ENCODE measurements at places on chromosomes 16 and 17.

DNA sequence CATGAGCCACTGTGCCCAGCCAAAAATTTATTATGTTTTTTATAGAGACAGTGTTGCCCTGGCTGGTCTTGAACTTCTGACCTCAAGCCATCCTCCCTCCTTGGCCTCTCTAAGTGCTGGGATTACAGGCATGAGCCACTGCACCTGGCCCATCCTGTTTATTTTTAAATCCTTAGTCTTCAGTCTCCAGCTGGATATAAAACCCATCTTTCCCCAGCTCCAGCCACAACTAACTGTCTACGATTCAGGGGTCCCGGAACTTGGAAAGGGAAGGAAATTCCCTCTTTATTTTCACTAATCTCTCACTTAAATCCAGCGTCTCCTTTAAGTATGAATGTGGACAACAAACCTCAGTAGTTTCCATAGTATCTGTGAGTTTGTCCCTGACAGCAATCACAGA, 62.2 kb downstream of the IQCK start:
- DNase-seq = no peak

- DNase-seq = no peak
These were observed 19.3 kb upstream of the SOX9 start for GRCh38 chr17:72101526-72101925.

DNA sequence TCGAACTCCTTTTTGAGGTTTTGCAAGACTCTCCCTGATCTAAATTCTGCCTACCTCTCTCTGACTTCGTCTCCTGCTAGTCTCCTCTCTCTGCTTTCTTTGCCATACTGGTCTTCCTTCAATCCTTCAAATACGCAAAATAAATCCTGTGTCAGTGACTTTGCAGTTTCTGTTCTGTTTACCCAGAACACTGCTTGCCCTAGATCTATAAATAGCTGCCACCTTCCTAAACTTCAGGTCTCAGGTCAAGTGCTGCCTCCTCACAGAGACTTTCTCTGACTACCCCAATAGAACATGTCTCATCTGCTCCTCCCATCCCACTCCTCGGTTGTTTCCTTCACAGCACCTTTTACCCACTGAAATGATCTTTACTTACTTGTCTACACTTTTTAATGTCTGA, 78.9 kb downstream of the TRIM37 start:
- no peak for DNase-seq

- no peak for DNase-seq
These were observed 29.4 kb upstream of the TMEM132E start for GRCh38 chr17:34549966-34550365.

DNA sequence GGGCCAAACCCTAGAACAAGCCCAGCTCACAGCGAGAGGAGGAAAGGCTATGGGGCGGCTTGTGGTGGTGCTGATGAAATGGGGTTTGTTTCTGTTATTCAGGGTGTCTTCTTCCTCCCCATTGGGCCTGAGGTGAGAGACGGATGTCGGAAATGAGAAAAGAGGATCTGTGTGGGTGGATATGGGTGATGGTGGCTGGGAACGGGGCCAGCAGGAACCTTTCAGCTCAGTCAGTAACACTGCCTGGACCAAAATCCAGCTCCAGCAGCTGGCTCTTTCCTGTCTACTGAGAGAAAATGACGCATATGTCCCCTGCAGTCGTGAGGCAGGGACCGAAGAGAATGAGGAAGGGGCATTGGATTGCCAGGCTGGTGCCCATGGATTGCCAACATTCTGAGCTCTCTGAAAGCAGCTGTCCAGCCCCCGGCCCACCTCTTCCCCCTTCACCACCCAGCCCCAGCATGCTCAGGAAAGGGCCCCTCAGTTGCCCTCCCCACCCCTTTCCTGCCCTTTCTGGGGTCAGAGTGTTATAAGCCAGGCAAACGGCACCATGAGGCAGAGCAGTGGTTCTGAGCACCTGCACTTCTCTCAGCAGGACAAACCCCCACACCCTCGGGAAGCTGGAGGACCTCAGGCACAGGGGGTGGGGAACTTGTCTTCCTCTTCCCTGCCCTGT, 4.0 kb downstream of the MYH3 start:
- peak; percentile 71 for DNase-seq

- no peak for DNase-seq
These were observed 445.4 kb upstream of the GOT2 start for GRCh38 chr16:59179446-59180082.

DNA sequence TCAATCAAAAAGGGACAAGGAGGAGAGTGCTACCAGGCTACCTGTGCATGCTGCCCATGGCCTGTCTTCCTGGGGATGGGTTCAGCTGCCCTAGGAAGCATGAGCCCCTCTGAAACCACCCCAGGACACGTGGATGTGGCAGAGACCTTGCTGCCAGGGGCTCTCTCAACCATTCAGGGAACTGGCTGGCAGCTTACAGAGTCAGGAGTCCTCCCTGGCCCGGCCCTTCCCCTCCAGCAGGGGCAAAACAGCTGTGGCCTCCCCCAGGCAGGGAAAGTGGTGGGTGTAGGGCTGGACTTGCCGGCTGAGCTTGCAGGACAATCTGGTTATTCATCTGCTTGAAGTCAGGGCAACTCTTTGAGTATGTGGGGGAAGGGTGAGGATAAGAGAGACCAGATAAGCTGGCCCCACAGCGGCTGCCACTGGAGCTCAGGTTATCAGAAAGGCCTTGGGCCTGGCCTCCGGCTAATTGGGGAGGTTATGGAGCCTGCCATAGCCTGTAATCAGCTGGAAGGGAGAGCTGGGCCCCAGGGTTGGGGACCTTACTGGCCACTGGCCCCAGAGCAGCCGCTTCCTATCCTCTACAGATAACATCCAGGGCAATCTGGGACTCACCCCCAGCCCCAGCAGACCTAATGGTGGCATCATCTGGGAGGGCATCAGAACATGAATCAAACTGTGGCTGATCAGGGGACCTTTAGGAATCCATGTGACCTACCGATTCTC, 5.6 kb upstream of the TBX2 start:
- DNase-seq = no peak

DNA sequence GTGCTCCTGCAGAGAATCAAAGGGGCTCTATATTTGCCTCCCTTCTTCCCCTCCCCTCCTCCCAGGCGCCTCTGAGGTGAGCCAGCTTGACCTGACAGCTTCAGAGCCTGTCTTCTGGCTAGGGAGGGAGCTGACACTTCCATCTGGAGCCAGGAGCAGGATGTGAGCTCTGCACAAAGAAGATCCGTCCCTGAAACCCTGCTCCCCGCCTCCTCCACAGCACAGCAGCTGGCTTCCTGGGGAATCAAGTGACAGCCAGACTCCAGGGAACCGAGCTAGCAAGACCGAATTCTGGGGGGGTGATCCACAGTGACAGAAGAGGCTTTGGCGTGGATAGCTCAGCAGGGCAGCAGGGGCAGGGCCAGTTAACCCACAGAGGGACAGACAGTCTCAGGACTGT, 37.2 kb downstream of the CCDC182 start:
- no peak for DNase-seq

- DNase-seq = no peak
These were observed 6.7 kb upstream of the HIGD1B start for GRCh38 chr17:44840936-44841335.

GRCh38 chr16:88798772-88799455, 4.7 kb upstream of the CDT1 start:
- DNase-seq = peak; percentile 83

DNA sequence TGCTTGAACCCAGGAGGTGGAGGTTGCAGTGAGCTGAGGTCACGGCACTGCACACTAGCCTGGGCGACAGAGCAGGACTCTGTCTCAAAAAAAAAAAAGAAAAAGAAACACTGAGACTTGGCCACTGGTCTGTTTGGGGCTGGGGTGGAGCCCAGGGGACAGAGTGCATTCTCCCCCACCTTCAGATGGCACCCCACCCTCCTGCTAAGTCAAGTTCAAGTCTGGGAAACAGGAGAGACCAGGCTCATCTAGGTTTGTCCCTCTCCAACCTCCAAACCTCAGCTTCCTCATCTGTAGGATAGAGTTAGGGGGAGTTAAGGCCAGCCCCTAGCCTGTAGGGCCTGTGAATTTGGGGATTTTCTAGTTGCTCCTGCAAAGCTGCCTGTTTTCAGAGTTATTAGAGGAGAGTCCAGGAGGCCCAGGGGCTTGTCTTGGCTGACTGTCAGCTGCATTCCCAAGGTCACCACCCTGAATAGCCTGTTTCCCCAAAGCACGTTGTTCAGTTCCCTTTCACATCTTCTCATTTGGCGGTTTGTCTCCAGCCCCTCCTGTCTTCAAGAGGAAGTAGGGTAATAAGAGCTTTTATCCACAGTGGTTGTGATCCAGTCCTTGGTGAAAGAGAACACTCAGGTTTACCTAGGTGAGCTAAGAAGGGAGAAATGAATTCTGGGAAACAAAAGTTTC, 2.2 kb downstream of the MT3 start:
- DNase-seq = peak; percentile 56

GRCh38 chr16:87607223-87607622, 4.9 kb downstream of the JPH3 start:
- DNase-seq = no peak

DNA sequence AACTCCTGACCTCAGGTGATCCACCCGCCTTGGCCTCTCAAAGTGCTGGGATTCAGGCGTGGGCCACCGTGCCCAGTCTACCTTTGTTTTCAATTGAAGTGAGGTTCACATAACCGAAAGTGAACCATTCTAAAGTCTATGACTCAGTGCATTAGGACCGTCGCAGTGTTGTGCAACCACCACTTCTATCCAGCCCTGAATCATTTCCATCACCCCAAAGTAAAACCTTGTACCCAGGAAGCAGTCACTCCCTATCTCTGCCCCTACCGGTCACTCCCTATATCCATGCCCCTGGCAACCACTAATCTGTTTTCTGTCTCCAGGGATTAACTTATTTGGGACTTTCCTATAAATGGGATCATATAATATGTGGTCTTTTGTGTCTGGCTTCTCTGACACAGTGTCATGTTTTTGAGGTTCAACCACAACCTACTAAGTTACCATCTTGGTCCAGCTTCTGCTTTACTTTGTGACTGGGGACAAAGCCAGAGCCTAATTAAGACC, 28.3 kb upstream of the CDC42EP4 start:
- DNase-seq = no peak

DNA sequence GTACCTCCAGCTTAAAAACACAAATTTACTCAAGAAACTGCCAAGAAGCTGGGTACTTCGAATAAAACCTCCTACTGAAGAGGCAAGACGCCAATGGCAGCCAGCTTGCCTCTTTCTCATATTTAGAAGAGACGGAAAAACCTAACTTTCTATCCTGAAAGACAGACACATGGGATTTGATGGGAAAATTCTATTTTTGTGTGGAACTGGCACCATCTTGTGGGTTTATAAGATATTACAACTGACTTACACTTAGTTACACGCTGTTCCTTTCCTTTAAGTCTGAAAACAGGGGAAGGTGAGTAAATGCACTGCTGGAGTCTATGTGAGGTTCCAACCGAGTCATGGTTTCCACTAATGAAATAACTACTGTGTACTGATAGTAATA, 10.3 kb downstream of the ZNF18 start:
- peak; percentile 42 for DNase-seq

DNA sequence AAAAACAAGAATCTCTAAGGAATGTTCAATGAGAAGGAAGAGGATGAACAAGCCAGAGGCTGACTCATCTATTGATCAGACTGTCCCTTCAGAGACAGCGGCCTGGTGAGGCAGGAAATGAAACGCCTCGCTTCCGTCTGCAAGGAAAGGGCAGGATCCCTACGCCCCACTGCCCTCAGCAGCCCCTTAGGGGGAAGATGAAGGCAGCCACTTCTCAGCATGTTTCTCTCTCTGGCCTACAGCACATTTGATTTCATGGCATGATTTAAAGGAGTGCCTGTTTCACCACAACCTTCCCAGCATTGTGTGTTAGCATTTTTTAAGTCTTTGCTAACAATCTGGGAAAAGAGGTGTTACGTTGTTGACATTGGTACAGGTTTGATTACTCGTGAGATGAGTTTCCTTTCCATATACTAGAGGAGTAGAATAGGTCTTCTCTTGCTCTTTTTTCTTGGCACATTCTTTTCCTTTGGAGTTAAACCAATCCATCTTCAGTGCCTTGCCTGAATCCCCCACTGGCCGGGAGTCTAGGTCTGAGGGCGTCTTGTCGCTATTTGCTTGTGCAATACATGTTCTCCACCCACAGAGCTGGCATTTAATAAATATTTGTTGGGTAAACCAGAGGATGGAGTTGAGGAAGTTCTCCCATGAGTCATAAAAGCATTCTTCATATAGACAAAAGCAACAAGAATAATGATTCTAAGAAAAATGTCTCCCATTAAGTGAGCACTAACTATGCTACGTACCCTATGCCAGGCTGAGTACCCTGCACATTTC, 47.4 kb downstream of the RBFOX3 start:
- no peak for DNase-seq

- DNase-seq = no peak
These were observed 4.7 kb upstream of the PSMC5 start for GRCh38 chr17:63822537-63822936.

DNA sequence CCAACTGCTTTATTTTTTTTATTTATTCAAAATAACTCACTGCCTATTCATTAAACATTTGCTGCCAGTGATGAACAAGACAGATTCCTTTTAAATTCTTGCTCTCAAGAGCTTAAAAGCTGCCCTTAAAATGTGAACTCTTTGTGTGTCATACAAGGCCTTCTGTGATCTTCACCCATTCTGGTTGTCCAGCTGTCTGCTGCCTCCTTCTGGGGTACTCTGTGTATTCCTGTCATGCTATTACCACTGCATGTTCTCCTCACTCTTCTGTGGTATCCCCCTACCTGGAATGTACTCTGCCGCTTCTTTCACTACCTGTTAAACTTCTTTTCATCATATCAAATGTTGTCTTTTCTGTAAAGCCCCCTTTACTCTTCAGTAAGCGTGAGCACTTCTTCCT, 165.8 kb downstream of the CHD9 start:
- peak; percentile 69 for DNase-seq

DNA sequence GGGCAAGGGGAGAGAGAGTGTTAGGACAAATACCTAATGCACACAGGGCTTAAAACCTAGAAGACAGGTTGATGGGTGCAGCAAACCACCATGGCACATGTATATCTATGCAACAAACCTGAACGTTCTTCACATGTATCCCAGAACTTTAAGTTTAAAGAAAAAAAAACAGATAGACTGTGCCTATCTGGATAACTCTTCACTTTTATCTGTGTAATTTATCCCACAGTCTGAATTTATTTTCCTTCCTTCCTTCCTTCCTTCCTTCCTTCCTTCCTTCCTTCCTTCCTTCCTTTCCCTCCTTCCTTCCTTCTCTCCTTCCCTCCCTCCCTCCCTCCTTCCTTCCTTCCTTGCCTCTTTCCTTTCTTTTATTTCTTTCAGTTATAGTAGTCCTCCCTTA, 370.7 kb downstream of the CDH8 start:
- no peak for DNase-seq

- peak; percentile 42 for DNase-seq
These were observed 433.8 kb downstream of the SLC39A11 start for GRCh38 chr17:72658675-72659074.

- DNase-seq = no peak
These were observed at the start of gene HIGD1B for GRCh38 chr17:44847586-44847985. HIGD1B (plus strand) TSS chr17:44847883; CDS start chr17:44848153, 270 bp downstream.

DNA sequence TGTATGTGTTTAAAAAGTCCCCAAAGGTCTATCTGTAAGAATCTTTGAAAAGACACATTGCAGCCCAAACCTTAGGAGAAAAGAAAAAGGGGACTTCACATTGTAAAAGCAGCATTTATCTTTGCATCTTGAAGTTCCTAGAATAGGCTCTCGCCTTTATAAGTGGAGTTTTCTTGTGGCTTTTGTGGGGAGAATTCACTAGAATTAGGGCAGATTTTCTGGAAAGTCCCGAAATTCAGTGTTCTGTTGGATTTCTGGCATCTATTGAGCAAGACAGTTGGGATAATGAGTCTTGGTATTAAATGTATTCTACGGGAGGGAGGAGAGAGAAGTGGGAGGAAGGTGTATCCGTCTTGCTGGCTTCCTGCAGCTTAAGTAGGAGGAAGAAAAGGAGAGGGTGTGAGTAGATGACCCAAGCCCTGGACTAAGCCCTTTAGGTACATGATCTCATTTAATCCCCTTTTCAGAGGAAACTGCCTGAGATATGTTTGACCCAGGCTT, 62.6 kb downstream of the PRKCA start:
- no peak for DNase-seq

Measured in hematopoietic multipotent progenitor cell treated with erythropoietin and hydrocortisone succinate and interleukin-3 and kit ligand, for 4 days (in vitro differentiated cells).